ENCODE measurements at places on chromosomes 11 and 22. TPM values are rescaled to one million over a fixed set of nuclear protein-coding genes. Genes with fewer than 3 reads are reported as not detected.

GRCh38 chr22:39264349-39265038 lies 19.7 kb upstream of the PDGFB start:
- H3K27me3 ChIP-seq, result peaks cover 3% of the 10 kb centered on the region
- DNase-seq, result no peak
- no peak overlapping the region for H3K27ac ChIP-seq

- no peak for DNase-seq
- no peaks in the 10 kb centered on the region for H3K36me3 ChIP-seq
- no peak overlapping the region for H3K27ac ChIP-seq
- peaks cover 2% of the 10 kb centered on the region for H3K27me3 ChIP-seq
Measured at GRCh38 chr22:24830205-24830979, 24.4 kb downstream of the SGSM1 start.

GRCh38 chr11:2691991-2692875 lies 7.6 kb downstream of the KCNQ1OT1 start:
- DNase-seq, result no peak
- H3K27ac ChIP-seq, result no peak overlapping the region
- no peak overlapping the region for H3K4me3 ChIP-seq

DNA sequence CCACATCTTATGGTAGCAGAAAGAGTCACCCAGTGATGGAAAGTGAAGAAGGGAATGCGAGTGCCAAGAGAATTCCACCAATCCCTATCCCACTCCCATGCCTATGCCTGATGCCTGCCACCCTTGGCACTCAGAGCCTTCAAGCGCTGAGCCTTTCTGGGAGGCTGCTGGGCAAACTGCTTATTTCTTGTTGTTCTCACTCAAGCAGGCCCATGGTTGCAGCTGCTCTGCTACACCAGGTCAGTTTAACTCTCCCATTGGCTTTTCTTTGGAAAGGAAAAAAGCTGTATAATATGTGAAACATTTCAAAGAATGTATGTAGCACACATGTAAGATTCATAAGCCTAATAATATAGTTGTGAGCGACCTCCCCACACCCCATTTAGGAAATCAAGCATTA lies 41.4 kb downstream of the DGCR2 start:
- no peak overlapping the region for H3K27ac ChIP-seq
- peaks cover 18% of the 10 kb centered on the region for H3K36me3 ChIP-seq
- DNase-seq, result peak; percentile 7
- H3K4me3 ChIP-seq, result no peak overlapping the region

DNA sequence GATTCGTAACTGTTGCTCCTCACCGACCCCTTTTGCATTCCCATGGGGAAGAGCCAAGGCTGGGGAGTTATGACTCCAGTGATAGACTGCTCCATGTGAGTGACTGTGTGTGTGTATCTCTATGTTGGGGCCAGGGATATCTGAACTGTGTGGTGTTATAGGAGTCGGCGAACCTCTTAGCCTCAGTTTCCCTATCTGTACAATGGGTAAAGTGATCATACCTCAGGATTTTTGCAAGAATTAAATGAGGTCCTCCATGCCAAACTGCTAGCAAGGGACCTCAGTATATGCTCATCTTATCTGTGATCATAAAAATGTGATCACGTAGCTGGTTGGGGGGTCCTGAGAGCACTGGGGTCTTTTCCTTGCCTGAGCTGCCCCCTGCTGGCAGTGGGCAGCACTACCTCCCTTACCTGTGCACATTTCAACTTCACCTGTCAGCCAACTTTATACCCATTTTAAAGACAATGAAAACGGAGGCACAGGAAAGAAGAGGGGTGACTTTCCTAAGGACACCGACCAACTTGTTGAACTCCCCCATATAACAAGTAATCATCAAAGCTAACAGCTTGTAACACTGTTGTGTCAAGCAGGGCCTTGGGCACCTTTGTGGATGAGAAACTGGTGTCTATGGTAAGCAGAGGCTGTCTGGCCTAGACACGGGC lies 1.4 kb upstream of the DPP3 start:
- DNase-seq, result peak; percentile 28
- H3K27me3 ChIP-seq, result no peaks in the 10 kb centered on the region
- H3K4me1 ChIP-seq, result peaks cover 25% of the 10 kb centered on the region
- H3K4me3 ChIP-seq, result peak overlapping the region; percentile 78
- H3K27ac ChIP-seq, result peak overlapping the region; percentile 86
- H3K36me3 ChIP-seq, result no peaks in the 10 kb centered on the region

FBLN1 gene
- not detected for total RNA-seq

SLC25A18 gene
- not detected for total RNA-seq

KIAA1671 gene
- total RNA-seq, result 35.0 TPM

DNA sequence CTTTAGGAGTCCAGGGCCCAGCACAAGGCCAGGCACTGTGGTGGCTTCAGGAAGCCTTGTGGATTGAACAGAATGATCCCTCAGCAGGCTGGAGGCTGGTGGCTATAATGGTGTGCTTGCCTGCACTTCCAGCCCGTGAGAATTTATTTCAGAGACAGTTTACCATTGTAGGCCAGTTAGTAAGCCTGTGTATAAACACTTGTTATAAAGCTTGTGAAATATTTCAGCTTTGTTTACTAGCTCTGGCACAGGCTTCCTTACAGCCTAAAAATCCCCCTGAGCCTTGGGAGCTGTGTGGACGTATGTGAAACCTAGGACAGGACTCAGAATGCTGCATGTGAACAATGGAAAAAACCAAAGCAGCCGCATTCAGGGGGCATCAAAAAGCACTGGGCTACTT lies 26.6 kb upstream of the ACER3 start:
- DNase-seq, result no peak
- no peaks in the 10 kb centered on the region for H3K4me1 ChIP-seq

TRIM51 gene
- total RNA-seq, result not detected

DNA sequence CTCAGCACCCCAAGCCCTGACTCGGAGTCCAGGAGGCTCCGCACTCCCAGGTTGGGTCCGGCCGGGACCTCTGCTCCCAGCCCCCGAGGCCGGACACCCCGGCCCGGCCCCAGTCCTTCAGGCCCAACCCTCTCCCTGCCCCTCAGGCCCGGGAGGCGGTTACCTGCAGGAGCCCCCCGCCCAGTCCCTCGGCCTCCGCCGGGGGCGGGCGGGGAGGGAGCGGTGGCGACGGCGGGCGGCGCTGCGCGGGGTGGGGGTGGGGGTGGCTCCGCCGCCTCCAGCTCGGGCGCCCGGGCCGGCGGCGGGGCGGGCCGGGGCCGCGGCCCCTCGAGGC lies 310 bp downstream of the TCF20 start:
- no peaks in the 10 kb centered on the region for H3K27me3 ChIP-seq
- peaks cover 24% of the 10 kb centered on the region for H3K36me3 ChIP-seq
- H3K27ac ChIP-seq, result peak overlapping the region; percentile 67
- no peak for DNase-seq
- peaks cover 28% of the 10 kb centered on the region for H3K4me1 ChIP-seq
- peak overlapping the region; percentile 90 for H3K4me3 ChIP-seq

DNA sequence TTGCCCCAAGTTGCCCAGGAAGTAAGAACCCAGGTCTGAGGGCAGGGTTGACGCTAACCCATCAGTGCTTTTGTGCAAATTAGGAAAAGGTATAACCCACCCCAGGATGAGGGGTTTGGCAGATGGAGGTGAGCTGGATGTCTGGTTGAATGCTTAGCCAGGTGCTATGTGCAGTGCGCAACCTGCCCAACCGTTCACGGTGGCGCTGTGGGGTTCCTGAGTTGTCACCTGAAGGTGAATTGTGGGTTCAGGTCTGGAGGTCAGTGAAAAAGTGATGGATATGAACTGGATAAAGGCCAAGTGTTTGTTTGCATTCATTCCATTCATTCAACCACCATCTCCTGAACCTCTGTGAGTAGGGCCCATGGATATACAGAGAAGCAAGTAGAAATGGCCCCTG lies 14.3 kb upstream of the LGALS2 start:
- H3K27me3 ChIP-seq, result peaks cover 6% of the 10 kb centered on the region
- H3K36me3 ChIP-seq, result no peaks in the 10 kb centered on the region
- DNase-seq, result no peak
- H3K4me1 ChIP-seq, result peaks cover 13% of the 10 kb centered on the region
- H3K27ac ChIP-seq, result no peak overlapping the region

DNA sequence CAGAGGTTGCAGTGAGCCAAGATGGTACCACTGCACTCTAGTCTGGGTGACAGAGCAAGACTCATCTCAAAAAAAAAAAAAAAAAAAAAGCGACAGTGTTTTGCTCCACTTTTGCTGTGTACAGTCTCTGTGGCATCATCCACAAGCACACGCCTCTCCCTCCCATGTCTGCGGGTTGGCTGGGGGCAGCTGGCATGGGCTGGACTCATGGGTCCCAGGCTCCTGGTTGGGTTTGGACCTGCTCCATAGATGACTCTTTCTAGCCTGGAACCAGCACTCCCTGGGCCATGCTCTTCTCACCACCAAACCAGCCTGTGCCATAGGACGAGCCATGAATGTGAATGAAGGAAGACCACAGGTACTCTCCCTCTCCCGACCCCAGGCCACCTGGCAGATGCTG lies 7.9 kb upstream of the WNT11 start:
- no peak overlapping the region for H3K27ac ChIP-seq
- H3K4me1 ChIP-seq, result no peaks in the 10 kb centered on the region
- DNase-seq, result no peak
- H3K36me3 ChIP-seq, result no peaks in the 10 kb centered on the region
- H3K27me3 ChIP-seq, result peaks cover 34% of the 10 kb centered on the region
- H3K4me3 ChIP-seq, result no peak overlapping the region

DNA sequence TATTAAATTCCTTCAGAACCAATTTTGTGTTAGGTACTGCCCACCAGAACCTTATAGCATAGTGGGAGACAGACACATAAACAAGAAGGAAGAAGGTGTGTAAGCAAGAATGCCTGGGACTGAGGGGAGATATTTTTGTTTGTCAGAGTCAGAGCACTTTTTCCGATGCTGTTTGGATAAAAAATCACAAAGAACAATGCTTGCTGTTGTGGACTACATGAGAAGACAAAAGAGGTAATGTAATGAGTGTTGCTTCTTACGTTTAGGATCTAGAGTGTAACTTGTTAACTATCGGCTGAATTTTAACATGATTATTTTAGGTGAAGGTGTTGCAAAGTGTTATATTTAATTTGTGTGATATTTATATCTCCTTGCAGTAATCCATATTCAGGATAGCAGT lies 84.9 kb downstream of the ATM start:
- H3K36me3 ChIP-seq, result peaks cover 51% of the 10 kb centered on the region
- H3K4me1 ChIP-seq, result no peaks in the 10 kb centered on the region
- no peak for DNase-seq
- H3K4me3 ChIP-seq, result no peak overlapping the region
- H3K27ac ChIP-seq, result no peak overlapping the region

GRCh38 chr11:2912498-2912897 lies 16.7 kb downstream of the PHLDA2 start:
- no peaks in the 10 kb centered on the region for H3K27me3 ChIP-seq
- peaks cover 7% of the 10 kb centered on the region for H3K4me1 ChIP-seq
- no peaks in the 10 kb centered on the region for H3K36me3 ChIP-seq

GRCh38 chr11:58787903-58788302 lies 56.2 kb upstream of the GLYAT start:
- H3K4me1 ChIP-seq, result no peaks in the 10 kb centered on the region
- peaks cover 10% of the 10 kb centered on the region for H3K27me3 ChIP-seq
- DNase-seq, result no peak
- no peak overlapping the region for H3K27ac ChIP-seq

DNA sequence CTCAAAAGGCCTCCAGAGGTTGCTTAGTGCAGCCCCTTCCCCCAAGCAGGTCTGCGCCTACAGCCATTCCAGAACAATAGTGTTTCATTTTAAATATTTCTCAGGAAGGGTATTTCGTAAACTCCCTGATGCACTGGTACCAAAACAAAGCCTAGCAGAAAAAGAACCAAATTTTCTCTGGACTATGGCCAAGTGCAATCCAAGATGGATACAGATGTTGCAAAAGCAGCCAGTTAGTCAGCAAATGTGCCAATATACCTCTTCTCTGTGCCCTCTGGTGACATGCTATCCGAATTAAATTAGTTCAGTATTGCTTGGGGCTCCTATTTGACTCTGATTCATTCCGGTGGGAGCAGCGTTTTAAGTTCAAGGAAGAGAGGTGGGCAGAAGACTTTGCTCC lies 247.8 kb downstream of the NTM start:
- no peaks in the 10 kb centered on the region for H3K4me1 ChIP-seq
- H3K27me3 ChIP-seq, result no peaks in the 10 kb centered on the region
- no peak overlapping the region for H3K27ac ChIP-seq
- no peaks in the 10 kb centered on the region for H3K36me3 ChIP-seq
- H3K4me3 ChIP-seq, result no peak overlapping the region

DNA sequence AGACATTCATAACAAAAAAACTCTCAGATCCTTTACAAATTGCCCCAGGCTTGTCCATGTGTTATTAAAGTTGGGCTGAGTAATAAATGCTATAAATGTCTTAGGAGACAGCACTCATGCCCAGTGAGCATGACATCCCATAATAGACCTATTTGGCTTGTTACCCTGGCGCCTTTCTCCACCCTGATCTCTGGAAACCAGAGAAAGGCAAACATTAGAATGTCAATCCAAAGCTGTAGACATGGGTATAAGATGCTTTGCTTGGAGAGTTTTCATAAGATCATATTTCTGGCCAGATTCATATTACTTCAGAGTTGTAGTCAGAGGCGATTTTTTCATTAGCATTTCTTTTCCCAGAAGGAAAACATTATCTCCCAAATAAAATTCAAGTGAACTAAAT lies 161.3 kb upstream of the UBASH3B start:
- H3K4me1 ChIP-seq, result no peaks in the 10 kb centered on the region
- no peak overlapping the region for H3K27ac ChIP-seq
- H3K4me3 ChIP-seq, result no peak overlapping the region
- H3K36me3 ChIP-seq, result no peaks in the 10 kb centered on the region

PARVG gene
- total RNA-seq, result 123 TPM

DNA sequence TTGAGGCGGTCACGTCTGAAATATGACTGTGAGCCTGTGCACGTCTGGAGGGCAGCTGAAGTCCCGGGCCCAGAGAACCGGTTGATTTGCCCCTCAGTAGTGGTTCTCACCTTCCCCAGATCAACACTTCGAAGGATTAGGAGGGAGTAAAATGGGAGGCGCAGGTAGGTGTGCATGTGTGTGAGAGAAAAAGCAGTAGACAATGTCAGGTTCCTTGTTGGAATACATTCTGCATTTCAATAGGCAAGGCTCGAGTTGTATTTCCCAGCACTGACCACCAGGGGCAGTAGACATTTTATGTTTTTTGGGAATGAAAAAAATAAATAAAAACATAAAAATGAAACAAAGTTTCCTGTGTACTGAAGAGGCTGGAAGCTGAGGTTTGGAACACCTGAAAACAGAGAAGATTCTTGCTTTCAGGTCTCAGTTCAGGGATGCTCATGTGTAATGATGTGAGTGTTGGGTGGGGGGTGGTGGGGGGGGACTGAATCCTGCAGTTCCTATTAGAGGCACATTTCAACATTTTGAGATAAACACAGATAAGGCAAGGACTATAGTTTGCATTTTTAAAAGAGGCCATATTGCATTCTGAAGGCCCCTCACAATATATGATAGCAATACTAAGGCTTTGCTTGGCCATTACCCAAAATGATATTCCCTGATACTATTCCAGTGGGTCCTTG lies 333.9 kb downstream of the CADM1 start:
- H3K27me3 ChIP-seq, result peaks cover 14% of the 10 kb centered on the region
- no peaks in the 10 kb centered on the region for H3K36me3 ChIP-seq
- H3K27ac ChIP-seq, result no peak overlapping the region
- no peak overlapping the region for H3K4me3 ChIP-seq
- peak; percentile 33 for DNase-seq

Data from activated CD4-positive, alpha-beta memory T cell treated with anti-CD3 and anti-CD28 coated beads, Interleukin-2, amount 10 ng/mL, durations not matched to agents 7 days and 5 days (primary cell).